Coronary artery (tissue), 2 donors: ENCODE measurements at places on chromosomes 6 and 20.

- no peak for DNase-seq
Measured at GRCh38 chr6:10759884-10760329, 12.3 kb downstream of the TMEM14B start.

GRCh38 chr6:131255434-131255833, 120.2 kb downstream of the AKAP7 start:
- no peak for DNase-seq

GRCh38 chr6:130070792-130071191, 52.4 kb downstream of the L3MBTL3 start:
- no peak for DNase-seq

DNA sequence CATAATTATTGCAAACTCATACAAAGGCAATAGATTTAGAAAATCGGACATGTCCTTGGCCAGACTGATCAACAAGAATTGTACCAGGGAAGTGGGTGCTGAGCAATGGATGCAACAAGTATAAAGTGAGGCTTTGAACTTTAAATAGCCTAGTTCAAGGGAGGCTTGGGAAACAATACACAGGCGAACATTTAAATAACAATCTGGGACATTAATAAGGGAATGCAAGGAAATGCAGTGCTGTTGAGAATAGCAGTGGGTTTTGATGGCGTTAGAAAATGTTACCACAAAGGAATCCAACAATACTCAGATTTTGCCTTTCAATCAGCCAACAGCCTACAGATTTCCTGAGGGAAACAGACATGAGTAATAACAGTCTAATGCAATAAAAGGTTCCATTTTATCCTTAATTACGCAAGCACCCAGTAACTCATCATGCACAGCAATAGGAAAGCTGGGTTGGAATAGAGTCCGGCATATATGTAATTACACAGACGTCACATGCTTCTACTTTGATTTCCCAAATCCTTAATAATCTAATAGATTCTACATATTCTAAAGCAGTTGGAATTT, 134.6 kb downstream of the PHACTR1 start:
- no peak for DNase-seq

DNA sequence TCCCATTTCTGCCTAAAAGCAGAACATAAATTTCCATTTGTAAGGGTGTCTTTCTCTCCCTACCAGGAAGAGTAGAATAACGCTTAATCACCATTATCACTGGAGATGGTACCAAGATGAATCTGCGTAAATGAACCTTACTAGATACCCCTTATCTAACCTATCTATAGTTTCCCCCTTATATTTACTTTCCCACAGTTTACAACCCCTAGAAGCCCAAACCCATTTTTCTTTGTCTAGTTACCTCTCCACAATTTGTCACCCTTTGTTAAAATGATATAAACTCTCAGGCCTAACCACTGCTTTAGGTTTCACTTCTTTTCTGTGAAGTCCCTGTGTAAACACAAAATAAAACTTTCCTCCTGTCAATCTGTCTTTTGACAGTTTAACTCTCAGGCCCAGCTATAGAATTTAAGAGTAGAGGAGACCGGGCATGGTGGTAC, 45.5 kb downstream of the PCNA start:
- no peak for DNase-seq
